Type B pancreatic cell (in vitro differentiated cells): ENCODE measurements at places on chromosomes 13 and 19. TPM values are rescaled to one million over a fixed set of nuclear protein-coding genes. Genes with fewer than 3 reads are reported as not detected.

DNA sequence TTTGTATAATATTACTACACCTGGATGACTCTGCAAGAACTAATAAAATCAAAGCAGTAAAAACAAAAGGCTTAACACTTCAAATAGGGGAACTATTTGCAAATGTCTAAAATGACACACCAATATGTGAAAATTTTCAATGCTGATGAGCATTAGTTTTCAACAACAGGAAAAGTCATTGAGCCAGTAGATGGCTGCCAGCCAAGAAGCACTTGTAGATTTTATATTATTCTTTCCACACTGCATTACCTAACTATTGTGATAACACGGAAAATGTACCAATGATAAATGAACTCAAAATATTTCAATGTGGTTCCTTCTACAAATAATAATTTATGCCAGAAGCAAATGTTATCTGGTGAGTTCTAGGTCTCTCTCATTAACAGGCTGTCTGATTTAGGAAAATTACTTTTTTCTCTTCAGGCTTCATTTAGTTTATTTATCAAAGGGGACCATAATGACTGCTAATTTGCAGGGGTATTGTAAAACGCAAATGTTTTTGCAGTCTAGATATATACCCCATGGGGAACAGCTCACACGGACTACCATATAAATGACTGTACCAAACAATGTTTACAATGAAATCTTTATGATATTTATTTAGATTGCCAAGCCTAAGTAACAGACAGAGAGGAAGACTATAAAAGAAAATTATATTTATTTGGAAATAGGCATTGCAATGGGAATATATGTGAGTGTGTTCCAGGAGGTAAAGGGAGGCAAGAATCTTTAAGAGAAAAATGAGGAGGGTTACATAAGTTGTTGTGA lies 407.8 kb downstream of the LIG4 start:
- no peak for DNase-seq

The HRC gene
- 3.2 TPM in 1 of 2 replicates, not detected in the other for total RNA-seq

The KLC3 gene
- total RNA-seq, result 4.9 and 12.8 TPM in 2 replicates

GRCh38 chr19:46407856-46408663 lies 5.3 kb downstream of the CCDC8 start:
- DNase-seq, result no peak

- no peak for DNase-seq
These were observed 548.2 kb downstream of the GPC5 start for GRCh38 chr13:91946498-91947070.

The RGCC gene
- 2.7 TPM in 2 replicates for total RNA-seq

DNA sequence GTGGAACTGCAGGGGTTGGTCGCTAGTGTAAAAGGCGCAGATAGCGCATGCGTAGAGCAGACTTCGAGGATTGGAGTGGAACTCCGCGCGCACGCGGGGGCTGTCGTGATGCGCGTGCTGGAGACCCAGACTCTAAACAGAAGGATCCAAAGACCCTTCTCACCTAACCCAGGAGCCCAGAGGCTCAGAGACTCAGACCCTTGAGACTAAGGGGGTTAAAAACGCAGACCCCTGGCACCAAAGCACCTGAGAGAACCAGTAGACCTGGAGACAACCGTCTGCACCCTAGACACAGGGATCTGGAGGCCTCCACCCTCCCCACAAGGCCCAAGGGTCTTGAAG lies 567 bp upstream of the CTU1 start:
- DNase-seq, result no peak

DNA sequence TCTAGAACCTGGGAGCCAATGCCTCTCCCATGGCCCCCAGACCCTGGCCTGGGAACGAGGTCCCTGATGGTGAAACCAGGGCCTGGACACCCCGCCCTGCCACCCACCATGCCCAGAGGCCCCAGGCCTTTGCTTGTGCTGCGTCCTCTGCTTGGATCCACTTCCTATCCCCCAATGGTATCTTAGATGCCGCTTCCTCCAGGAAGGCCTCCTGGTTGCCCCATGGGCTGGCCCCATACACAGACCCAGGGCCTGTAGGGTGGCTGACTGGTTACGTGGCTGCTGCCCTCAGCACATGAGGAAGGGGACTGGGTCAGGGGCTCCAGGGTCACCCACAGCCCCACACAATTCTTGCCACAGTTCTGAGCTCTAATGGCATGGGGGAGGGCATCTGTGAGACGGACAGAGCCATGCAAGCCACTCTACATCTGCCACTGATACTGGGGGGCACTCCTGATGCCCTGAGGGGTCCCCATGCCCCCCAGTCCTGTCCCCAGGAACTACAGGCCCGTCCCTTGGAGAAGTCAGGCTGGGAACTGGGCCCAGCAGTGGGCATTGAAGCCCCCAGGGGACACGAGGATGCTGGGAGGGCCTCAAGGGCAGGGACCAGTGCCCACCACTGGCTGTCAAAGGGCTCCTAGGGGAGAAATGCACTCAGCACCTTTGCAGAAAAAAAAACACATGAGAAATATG lies 5.0 kb downstream of the RPL36 start:
- no peak for DNase-seq

The EHD2 gene
- 10.3 and 21.0 TPM in 2 replicates for total RNA-seq

DNA sequence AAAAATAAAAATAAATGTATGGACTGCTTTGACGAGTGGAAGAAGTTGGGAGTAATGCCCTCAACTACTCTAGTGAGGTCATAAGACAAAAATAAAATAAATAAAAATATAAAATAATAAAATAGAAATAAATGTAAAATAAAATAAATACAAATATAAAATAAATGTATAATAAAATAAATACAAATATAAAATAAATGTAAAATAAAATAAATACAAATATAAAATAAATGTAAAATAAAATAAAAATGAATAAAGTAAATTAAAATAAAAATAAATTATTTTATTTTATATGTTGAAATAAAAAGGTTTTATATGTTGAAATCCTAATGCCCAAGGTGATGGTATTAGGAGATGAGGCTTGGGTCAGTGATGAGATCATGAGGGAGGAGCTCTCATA lies 20.1 kb upstream of the IGSF23 start:
- no peak for DNase-seq

The APOE gene
- total RNA-seq, result 168 and 209 TPM in 2 replicates

GRCh38 chr19:18119013-18119716 lies 21.6 kb downstream of the MAST3 start:
- no peak for DNase-seq

DNA sequence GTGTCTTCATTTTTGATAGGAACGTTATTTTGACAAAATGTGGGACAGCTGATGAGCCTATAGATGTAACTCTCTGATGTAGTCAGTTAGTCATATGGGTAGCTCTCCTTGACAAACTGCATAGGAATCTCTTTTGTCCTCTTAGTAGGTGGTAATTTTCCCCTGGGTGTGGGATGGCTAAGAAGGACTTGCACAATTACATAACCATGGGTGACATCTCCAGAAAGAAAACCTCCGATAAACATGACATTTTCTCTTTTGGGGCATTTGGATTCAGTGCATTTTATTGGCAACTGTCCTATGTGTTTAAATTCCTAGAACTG lies 41.8 kb downstream of the IGFL3 start:
- DNase-seq, result no peak

DNA sequence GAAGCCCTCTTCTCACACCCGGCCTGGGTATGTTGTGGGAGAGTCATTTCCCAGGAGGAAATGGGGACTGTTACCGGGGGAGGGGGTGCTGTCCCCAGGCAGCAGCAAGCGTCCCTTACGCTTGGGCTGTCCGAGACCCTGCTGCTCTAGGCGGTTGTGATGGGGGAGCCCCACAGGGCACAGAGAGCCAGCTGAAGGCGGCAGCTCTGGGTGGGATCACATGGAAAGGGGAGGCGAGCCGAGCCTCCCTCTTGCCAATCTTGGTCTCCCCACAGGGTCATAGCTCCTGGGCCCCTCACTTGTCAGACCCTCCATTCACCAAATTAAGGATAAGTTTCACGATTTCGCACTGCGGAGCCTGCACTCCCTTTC lies 22.0 kb downstream of the EPN1 start:
- DNase-seq, result no peak

DNA sequence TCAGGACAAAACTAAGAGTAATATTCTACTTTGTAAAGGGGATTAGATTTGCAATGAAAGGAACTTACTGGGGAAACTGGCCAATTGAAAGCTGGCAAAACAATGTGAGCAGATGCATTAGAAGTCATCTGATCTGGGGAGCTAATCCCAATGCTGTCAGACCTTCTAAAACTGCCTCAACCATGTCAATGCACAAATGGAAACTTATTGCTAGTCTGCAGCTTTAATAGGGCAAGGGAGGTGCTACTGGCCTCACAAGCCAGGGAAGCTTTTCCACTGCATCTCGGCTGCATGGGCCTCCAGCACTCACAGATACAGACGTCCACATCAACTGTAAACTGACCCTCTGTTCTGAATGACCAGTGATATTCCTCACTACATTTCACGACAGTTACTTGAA lies 154.2 kb downstream of the LHFPL6 start:
- DNase-seq, result no peak

GRCh38 chr19:36110487-36111199 lies at the start of gene OVOL3:
Gene OVOL3 (plus strand): TSS chr19:36111143. CDS start chr19:36111203, 60 bp downstream.
- no peak for DNase-seq

GRCh38 chr13:25192489-25192888 lies 20.4 kb upstream of the AMER2 start:
- no peak for DNase-seq

The RYR1 gene
- total RNA-seq, result 3.3 and 9.3 TPM in 2 replicates

DNA sequence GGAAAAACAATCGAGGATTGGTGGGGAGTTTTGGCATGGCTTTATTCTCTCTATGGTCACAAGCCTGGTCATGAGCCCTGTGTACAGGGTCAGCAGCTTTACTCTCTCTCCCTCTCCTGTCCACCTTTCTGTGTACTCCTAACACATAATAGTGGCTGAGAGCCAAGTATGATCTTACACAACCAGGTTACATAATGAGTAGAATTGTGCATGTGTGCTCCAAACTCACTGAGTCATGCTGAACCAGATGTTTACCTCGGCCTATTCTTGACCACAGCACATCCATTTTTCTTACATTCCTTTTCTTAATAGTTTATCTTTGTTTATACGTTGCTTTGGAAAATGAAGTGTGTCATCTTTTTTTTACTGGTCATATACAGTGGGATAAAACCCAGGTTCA lies 53.1 kb downstream of the ZNF254 start:
- no peak for DNase-seq

- no peak for DNase-seq
These were observed 49.5 kb upstream of the PABPC3 start for GRCh38 chr13:25046274-25046984.

DNA sequence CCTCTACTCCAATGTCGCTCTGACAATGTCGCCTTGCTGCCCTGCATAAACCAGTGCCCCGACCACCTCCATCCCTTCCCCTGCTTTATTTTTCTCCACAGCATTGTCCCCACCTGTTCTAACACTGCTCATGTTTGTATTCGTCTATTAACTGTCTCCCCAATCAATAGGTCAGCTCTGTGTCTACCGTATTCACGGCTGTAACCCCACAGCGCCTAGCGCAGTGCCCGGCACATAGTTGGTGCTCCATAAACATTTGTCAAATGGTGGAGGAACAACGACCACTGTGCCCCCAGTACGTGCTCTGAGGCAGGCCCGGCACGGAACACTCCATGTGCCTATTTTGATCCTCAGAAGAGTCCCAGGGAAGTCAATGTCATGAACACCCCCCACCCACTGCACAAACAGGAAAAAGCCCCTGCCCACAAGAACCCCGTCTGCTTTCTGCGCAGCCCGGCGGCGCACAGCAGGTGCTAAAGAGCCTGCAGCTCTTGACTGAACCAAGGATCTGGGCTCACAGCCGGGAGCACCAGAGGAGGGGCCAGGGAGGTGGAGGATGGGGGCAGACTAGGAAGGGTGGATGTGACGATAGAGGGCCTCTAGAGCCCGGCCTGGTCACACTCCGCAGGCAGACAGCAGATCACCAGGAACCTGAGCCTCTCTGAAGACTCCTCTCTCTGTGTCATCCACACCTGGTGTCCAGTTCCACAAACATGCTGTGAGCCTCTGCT lies 1.8 kb upstream of the CEACAM16 start:
- no peak for DNase-seq

DNA sequence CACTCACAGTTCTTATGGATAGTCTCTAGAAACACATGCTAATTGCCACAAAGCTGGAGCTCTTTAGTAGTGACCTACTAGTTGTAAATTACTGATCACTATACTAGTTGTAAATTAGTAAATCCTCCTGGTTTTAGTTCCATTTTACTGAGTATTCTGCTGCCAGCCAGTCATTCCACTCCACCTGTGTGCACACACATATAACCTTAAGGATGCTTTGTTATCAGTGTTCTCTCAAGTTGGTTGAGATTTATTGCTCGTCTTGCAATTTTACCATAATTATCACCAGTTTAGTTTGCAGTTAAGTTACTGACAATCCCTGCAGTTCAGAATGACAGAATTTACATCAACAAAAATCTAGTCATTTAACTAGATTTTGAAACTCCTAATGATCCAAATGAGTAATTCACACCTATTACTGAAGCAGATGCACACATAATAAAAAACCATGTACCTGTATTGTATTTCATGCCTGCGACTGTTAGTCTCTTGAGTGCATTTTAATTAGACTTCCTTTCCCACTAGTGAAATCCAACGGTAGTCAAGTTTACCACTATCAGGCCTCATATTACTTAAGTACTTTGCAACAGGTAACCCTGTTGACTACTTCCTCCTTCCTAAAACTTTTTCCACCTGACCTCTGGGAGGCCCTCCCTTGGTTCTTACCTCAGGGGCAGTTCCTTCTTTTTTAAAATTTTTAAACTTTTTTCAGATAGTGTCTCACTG lies 7.6 kb downstream of the TPT1 start:
- no peak for DNase-seq

GRCh38 chr19:45428384-45429231 lies 4.9 kb upstream of the ERCC1 start:
- no peak for DNase-seq

The CYSLTR2 gene
- 4.7 and 6.1 TPM in 2 replicates for total RNA-seq

- DNase-seq, result no peak
These were observed 53.3 kb downstream of the RNF6 start for GRCh38 chr13:26168835-26169234.

DNA sequence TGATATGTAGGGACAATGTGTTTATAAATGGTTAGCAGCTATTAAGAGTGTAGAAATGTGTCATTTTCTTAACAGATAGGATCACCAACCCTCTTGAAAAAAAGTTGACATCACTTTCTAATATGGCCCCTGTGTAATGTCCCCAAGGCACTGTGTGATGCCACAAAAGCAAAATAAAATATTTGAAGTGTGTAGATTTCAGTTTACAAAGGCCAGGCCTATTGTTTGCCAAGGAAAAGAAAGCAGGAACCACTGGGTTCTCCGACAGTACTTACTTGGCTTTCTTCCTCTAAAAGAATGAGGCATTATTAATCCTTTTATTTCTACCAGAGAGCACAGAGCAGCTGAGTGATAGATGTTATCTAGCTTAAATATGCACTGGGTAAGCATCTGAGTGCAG lies 10.5 kb upstream of the GJA3 start:
- DNase-seq, result no peak
